T-cell (primary cell): ENCODE measurements at places on chromosomes 12 and 14.

GRCh38 chr14:61965030-61965745 lies 203.0 kb downstream of the SNAPC1 start:
- no peak for DNase-seq

- peak; percentile 48 for DNase-seq
Measured at GRCh38 chr14:96592591-96593386, 90.6 kb downstream of the PAPOLA start.

DNA sequence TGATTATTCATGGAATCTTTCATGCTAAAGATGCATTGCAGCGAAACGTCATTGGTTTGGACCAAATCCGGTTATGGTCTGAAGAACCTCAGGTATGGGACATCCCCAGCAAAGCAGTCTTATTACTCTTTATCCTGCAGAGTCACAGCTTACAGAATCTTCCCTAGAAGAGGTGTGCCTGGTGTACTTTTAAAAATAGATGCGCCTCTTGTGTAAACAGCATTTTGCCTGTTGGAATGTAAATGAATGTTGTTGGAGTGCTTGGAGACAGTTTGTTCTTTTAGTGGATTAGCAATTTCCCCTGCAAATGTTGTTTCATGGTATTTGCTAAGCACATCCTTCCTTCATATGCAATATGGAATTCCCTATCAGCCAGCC lies 242.5 kb downstream of the ZFP36L1 start:
- no peak for DNase-seq

DNA sequence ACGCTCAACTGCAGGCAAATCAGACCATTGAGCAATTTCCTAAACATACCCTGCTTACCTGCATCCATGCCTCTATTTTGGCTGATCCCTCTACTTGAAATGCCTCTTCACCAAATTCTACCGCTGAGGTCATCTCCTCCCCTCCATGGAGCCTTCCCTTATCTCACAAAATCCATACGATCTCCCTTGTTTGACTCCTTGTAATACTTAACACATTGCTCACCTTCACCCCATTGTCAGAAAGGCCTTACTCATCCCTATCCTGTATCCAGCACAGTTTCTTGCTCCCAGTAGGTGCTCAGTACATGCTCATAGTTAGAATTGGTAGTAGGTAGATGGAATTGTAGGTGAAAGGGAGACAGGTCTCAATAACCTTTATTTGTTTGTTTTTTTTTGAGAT lies 5.4 kb downstream of the DDN start:
- DNase-seq, result no peak

DNA sequence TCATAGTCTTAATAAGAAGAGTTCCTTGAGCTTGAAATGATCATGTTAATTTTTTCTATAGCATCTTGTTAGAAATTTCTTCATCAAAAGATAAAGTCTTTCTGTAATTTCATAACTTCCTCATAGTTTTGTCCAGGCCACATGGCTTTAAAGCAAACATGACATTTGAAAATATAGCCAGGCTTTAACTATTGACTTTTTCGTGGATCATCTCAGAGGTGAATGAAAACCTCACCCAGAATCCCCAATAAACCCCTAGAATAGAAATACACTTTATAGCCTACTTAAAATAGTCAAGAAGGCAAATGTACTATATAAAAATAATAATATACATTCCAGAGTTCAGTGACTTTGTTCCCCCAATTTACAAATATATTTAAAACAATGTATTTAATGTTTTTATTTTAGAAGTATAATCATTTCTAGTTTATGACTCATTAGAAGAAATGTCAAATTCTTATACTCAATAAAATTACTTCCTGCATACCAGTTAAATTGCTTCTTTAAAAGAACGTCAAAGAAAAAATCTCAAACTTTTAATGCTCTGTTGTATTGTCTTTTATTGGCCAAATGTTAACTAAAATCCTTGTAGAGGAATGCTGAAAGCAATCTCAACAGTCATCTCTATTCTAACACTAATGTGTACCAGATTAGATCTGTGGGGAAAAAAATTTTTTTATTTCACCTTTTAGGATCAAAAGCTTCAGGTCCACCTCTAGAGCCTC lies 21.6 kb downstream of the EXOC5 start:
- no peak for DNase-seq

- DNase-seq, result no peak
Measured at GRCh38 chr14:51019089-51019488, 74.8 kb upstream of the PYGL start.

- no peak for DNase-seq
Measured at GRCh38 chr12:50055831-50056638, 1.4 kb upstream of the ASIC1 start.

DNA sequence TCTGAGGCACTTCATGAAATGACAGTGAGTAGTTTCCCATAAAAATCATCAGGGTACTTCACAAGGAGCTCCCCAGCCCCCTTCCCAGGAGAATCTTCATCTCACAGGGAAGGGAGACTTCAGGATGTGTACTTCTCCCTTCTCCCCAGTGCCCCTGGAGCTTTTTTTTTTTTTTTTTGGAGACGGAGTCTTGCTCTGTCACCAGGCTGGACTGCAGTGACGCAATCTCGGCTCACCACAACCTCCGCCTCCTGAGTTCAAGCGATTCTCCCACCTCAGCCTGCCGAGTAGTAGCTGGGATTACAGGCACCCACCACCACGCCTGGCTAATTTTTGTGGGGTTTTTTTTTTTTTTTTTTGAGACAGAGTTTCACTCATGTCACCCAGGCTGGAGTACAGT lies 10.4 kb downstream of the ITPK1 start:
- DNase-seq, result no peak

GRCh38 chr14:52987514-52987913 lies 36.7 kb upstream of the FERMT2 start:
- no peak for DNase-seq

GRCh38 chr14:21258005-21258888 lies 11.0 kb downstream of the HNRNPC start:
- no peak for DNase-seq

- no peak for DNase-seq
Measured at GRCh38 chr14:51147183-51147582, 52.3 kb upstream of the TRIM9 start.

DNA sequence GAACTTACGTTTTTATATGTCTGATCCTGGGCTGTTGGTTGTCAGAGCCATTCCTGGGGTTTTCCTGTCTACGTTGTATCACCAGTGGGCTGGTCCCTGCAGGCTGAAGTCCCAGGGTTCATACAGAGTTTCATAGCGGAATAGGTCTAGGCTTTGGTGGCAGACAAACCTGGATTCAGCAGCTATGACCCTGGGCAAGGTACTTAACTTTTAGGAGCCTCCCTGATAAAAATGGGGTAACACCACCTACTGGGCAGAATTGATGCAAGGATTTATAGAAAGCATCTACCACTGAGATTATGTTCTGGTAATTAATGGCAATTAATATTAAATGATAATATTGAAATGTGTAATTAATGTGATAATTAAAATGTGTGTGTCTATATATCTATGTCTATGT lies 141.2 kb downstream of the SYNE2 start:
- no peak for DNase-seq

GRCh38 chr14:78486081-78486480 lies 315.9 kb downstream of the NRXN3 start:
- no peak for DNase-seq

DNA sequence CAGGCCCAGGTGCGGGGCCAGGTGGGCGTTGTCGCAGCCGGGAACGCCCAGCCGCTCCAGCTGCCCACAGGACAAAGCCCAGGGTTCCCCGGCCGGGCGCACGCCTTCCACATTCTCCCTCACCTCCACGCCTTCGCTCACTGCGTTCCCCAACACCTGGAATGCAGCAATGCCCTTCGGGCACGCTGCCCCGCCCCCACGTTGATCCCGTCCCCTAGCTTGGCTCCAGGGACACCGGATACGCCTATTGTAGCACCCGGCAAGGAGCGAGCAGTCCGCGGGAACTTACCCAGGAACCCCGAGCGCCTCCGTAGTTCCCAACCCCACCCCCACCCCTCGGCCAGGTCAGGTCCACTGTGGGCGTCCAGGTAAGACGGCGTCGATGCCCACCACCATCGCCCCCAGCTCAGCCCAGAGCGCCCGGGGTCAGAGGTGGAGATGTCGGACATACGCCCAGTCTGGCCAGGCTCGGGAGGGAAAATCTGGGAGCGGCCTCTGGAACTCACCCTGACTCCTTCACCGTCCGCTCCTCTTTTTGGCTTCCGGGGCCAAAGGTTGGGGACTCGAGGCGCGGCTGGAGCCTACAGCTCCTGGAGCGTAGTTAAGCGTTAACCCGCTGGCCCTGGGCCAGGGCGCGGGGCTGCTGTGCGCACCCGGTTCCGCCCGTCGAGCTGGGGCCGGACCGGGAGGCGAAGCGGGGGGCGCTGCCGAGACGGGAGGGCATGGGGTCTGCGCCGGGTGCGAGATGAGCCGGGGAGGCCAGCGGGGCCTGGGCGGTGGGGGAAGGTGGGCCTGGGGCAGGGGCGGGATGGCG lies 594 bp upstream of the CEP170B start:
- DNase-seq, result no peak

- no peak for DNase-seq
Measured at GRCh38 chr12:46858368-46858767, 32.6 kb upstream of the SLC38A4 start.

DNA sequence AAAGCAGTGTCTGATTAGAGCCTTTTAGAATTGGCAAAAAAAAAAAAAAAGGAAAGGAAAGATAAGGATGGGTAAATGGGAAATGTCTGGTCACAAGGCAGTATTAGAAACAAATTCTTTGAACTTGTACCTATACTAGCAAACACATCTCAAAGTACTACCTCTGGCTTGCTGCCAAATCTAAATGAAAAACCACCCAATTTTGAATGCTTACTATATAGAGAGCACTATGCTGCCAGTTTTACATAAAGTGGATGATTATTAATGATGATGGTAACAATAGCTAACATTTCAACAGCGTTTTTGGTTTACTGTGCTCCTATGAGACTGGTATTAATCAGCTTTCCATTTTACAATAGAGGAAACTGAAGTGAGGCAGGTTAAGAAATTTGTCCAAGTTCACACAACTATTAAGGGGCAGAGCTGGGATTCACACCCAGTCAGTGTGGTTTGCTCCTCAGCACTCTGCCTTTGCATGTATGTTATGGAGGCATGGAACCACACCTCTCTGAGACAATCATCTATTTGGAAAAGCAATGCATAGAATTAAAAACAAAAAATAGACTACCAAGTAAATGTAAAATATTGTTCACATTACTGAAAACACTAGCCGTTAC lies 34.2 kb downstream of the ATP2B1 start:
- DNase-seq, result no peak

DNA sequence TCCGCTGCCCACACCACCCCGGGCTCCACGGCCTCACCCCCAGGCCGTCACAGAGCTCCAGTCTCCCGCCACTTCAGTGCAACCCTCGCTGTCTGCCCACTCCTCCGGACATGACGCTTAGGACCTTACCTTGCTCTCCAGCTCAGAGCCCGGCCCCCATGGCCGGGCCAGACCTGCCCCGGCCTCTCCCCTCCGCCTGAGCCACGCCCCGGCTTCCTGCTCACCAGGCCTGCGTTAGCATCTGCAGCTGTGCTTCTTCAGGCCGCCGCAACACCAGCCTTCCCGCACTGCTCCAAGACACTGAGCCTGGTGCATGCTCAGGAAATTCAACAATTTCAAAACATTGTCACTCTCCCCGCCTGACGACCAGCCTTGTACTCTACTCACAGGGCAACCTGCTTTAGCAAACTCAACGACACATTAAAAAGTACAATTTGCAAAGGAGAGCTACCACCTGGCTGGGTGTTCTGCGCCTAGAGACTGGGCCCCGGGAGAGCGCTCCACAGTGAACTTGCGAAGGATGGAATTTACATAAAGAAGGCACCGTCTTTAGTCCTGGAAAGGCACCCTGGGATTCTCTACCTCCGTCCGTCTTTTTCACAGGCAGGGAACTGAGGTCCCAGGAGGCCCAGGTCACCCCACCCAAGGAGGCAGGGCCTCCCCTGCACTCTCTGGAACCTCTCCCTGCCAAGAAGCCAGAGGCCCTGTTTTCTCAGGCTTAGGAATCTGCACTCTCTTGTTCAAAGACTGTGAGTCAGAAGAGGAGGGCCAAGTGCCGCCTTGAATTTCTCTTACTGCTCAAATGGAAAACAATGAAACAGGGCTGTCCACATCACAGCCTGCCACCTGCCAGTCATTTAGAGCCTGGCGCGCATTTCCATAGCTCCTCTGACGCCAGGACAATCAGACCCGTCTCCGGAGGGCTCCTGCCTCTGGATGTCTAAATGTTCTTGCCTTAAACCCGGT lies 51.3 kb downstream of the STX2 start:
- DNase-seq, result no peak

DNA sequence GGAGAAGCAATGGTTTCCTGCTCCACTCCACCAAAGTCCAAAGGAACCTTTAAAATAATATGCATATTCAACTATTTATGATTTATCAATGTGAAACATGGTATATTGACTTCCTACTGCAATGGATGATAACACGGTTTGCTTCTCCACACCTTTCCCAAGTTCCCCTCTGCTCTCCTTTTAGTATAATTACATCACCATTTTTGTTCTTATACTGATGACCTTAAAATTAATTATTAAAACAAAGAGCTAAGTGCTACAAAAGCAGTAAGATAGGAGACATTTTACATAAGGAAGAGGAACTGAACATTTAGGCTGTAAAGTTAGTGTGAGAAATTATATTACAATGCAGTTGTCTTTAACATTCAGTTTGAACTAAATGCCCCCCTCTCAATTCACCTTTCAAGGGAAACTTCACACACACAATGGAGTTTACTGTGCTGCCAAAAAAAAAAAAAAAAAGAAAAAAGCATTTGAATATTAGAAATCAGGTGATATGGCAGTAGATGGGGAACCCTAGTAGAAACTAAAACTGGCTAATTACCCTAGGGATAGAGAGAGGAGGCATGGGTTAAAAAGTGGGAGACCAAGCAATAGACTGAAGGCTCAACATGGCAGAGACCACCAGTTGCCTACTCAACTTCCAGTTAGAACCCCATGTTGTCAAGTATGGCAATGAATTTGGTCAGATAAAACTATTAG lies 37.1 kb upstream of the STK38L start:
- DNase-seq, result no peak

DNA sequence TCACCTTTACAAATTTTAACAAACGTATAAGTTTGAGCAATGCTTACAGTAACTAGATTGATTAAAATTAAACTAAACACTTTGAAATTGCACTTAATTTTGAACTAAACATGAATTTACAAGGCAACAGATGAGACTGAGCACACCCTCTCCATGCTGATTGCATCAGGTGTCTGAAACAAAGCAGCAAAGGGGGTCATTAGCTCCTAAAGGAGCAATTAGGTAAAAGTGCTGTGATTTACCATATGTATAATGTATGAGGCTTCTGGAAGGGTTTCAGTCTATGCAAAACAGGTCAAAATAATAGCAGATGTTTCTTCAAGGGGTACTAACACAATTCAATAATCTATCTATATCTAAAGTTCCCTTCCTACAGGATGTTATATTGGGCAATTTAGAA lies 98.8 kb upstream of the LMNTD1 start:
- no peak for DNase-seq

GRCh38 chr12:91326058-91327027 lies 143.7 kb upstream of the DCN start:
- DNase-seq, result peak; percentile 6
